Stomach (tissue), 19 donors: ENCODE measurements at places on chromosomes 16 and 17. TPM values are rescaled to one million over a fixed set of nuclear protein-coding genes. Genes with fewer than 3 reads are reported as not detected.

The CCL2 gene
- total RNA-seq: 29.9 TPM

The TBC1D3 gene
- not detected for total RNA-seq

GRCh38 chr16:62585041-62585545 is 548.9 kb upstream of the CDH8 start:
- H3K4me1 ChIP-seq: no peaks in the 10 kb centered on the region
- H3K4me3 ChIP-seq: no peak overlapping the region
- no peaks in the 10 kb centered on the region for H3K27me3 ChIP-seq
- no peak overlapping the region for H3K27ac ChIP-seq
- H3K36me3 ChIP-seq: no peaks in the 10 kb centered on the region

DNA sequence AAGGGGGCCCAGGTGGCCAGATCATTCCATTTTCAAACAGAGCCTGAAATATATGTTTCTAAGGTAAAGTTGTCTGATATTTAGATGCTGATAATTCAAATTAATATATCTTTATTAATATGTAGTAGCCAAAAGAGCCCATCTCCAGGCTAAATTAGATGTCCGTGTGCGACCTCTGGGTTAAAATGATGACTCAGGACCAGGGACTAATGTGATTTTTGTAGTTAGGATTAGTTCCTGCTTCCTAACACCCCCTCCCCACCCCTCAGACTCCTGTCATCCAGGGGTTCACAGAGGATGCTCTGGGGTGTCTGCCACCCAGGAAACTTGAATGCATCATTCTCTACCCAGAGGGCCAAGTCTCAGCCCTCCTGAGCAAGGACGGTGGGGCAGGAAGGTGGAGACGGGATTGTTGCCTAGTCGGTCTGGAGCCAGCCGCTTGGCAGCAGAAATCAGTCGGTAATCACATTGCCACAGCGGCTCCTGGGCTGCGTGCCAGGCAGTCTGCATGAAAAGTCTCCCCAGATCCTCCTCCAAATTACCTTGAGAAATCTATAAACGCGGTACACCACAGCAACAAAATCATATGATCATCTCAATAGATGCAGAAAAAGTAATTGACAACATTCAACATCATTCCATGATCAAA is 29.8 kb downstream of the CNGB1 start:
- peaks cover 30% of the 10 kb centered on the region for H3K4me1 ChIP-seq
- no peak overlapping the region for H3K27ac ChIP-seq
- H3K4me3 ChIP-seq: no peak overlapping the region
- no peaks in the 10 kb centered on the region for H3K36me3 ChIP-seq
- peaks cover 24% of the 10 kb centered on the region for H3K27me3 ChIP-seq
- DNase-seq: peak; percentile 94

DNA sequence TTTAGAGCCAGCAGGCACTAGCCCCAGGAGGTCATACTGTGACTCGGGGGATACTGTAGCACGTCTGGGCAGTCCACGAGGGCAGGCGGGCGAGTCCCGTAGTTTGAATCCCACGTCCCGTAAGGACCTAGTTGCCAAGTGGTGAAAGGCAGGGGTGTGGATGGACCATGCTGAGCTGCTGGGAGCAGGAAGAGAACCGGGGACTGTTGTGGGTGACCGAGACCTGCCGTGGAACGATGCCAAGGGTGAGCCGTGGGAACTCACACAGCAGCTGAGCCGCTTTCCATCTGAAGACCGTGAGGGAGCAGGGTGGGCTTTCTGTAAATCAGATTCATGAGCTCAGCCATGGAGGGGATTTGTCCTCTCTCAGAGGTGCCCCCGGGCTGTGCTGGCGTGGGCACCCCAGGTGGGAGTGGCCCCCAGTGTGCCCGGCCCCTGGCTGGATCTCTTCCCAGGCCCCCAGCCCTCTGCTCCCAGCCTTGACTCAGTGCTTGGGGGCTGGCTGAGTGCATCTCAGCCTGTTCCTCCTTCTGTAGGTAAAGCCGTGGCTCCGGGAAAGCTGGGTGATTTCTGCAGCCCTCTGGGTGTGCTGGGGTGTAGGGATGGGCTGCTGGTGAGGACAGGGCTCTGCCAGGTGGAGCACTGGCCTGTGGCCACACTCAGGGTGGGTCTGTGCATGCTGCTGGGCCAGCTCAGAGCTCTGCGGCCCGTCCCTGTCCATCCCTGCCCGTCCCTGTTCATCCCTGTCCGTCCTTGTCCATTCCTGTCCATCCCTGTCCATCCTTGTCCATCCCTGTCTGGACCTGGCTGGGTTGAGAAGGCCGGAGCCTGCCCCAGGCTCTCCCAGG is 13.6 kb downstream of the ASPSCR1 start:
- peaks cover 53% of the 10 kb centered on the region for H3K4me1 ChIP-seq
- peak overlapping the region; percentile 76 for H3K27ac ChIP-seq
- no peak for DNase-seq

GRCh38 chr16:1550069-1550468 is 16.6 kb downstream of the TMEM204 start:
- H3K27ac ChIP-seq: peak overlapping the region; percentile 84
- no peak overlapping the region for H3K4me3 ChIP-seq
- H3K4me1 ChIP-seq: peaks cover 22% of the 10 kb centered on the region
- DNase-seq: no peak
- H3K36me3 ChIP-seq: peaks cover 8% of the 10 kb centered on the region

DNA sequence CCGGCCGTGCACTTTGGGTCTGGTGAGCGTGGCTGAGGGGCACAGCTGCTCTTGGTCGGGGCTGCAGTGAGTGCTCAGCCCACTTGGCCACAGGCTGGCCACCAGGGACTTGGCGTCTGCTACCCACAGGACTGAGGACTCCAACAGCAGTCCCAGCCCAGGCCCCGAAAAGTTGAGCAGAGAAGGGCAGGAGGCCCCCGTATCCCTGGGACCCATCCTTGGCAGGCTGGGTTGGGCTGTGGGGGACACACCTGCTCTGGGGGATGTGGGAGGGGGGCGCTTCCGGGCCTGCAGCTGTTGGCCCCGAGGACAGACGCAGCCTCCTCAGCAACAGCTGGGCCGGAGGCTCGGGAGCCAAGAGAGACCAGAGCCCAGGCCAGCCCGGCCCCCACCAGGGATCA is 19.4 kb upstream of the SSTR5 start:
- H3K4me1 ChIP-seq: peaks cover 13% of the 10 kb centered on the region
- H3K27me3 ChIP-seq: peaks cover 99% of the 10 kb centered on the region
- DNase-seq: no peak
- H3K4me3 ChIP-seq: no peak overlapping the region
- H3K27ac ChIP-seq: no peak overlapping the region
- H3K36me3 ChIP-seq: no peaks in the 10 kb centered on the region

DNA sequence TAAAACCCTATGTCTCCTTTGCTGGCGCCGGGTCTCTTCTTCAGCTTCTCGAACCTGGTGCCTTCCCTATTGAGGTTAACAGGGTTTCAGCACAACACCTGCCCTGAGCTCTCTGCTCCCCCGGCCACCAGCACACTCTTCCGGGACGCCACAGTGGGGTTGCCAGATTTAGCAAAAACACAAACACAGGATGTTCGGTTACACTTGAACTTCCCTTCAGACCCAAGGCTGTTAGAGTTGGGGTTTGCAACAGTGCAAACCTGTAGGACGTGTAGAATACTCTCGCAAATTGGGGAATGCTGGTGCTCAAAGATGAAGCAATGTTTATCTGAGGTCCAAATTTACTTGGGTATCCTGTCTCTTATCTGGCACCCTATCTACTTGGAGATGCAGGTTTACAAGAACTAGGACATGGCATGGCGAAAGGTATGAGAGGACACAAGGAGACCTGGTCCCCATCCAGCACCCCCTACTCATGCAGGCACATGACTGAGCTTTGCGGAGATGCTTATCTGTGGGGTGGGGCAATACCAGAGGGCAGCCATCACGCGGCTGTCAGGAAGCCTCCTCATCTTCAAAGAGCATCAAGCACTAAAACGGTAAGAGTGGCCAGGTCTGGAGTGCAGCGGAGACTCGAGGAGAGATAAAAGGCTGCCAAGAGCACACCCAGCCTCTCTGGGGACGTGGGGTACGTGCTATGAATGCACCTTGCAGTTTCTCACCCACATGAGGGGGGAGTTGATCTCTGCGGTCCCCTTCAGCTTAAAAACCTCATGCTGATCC is 52.8 kb downstream of the SDK2 start:
- H3K27me3 ChIP-seq: no peaks in the 10 kb centered on the region
- peaks cover 4% of the 10 kb centered on the region for H3K4me1 ChIP-seq
- H3K36me3 ChIP-seq: no peaks in the 10 kb centered on the region
- DNase-seq: no peak
- H3K4me3 ChIP-seq: no peak overlapping the region
- no peak overlapping the region for H3K27ac ChIP-seq

GRCh38 chr17:28807925-28808634 is 34.5 kb downstream of the FAM222B start:
- H3K4me3 ChIP-seq: no peak overlapping the region
- no peak for DNase-seq
- H3K4me1 ChIP-seq: peaks cover 60% of the 10 kb centered on the region
- no peaks in the 10 kb centered on the region for H3K36me3 ChIP-seq

GRCh38 chr16:81350306-81350615 is 35.5 kb downstream of the GAN start:
- H3K27me3 ChIP-seq: no peaks in the 10 kb centered on the region
- no peak for DNase-seq
- H3K36me3 ChIP-seq: peaks cover 28% of the 10 kb centered on the region

- H3K4me3 ChIP-seq: no peak overlapping the region
- no peak for DNase-seq
- H3K4me1 ChIP-seq: no peaks in the 10 kb centered on the region
- H3K36me3 ChIP-seq: no peaks in the 10 kb centered on the region
- no peak overlapping the region for H3K27ac ChIP-seq
- no peaks in the 10 kb centered on the region for H3K27me3 ChIP-seq
Observed at GRCh38 chr17:56926704-56927103, 12.9 kb upstream of the TRIM25 start.

The PLCD3 gene
- total RNA-seq: 27.7 TPM

The ATP2A3 gene
- 212 TPM for total RNA-seq

DNA sequence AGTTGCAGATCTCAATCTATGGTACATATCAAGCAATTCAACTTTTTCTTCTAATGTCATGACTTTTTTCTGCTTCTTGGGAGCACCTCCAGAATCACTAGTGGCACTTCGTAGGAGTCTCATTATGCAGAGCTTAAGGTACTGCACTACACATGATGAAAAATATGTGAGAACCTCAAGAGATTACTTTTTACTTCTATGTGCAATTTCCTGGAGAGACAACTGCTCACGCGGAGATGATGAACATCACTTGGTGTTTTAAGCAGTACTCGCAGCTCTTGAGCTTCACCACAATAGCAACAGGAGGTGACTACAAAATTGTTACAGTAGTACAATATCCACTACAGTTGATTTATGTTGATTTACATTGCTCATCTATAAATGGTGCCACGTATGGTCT is 79.7 kb downstream of the MRTFB start:
- H3K27me3 ChIP-seq: no peaks in the 10 kb centered on the region
- H3K36me3 ChIP-seq: no peaks in the 10 kb centered on the region
- H3K27ac ChIP-seq: no peak overlapping the region
- no peak for DNase-seq

DNA sequence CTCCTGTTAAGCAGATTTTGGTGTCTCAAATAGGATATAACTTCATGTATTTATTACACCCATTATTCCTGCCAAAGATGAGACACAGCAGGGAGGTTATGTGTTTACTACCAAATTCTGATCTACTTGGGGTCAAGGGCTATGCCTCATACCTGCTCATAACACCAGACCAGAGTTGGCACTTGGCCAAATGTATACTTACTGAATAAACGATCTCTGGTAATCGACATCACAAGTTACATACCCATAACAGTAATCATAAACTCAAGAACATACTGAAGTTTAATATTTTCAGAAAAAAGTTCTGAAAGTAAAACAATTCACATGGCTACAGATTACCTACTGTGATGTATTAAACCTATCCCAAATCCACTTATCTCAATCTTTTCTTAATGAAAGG is 2.9 kb downstream of the TMEM170A start:
- H3K27me3 ChIP-seq: no peaks in the 10 kb centered on the region
- no peaks in the 10 kb centered on the region for H3K36me3 ChIP-seq
- H3K4me1 ChIP-seq: peaks cover 27% of the 10 kb centered on the region
- H3K4me3 ChIP-seq: no peak overlapping the region

DNA sequence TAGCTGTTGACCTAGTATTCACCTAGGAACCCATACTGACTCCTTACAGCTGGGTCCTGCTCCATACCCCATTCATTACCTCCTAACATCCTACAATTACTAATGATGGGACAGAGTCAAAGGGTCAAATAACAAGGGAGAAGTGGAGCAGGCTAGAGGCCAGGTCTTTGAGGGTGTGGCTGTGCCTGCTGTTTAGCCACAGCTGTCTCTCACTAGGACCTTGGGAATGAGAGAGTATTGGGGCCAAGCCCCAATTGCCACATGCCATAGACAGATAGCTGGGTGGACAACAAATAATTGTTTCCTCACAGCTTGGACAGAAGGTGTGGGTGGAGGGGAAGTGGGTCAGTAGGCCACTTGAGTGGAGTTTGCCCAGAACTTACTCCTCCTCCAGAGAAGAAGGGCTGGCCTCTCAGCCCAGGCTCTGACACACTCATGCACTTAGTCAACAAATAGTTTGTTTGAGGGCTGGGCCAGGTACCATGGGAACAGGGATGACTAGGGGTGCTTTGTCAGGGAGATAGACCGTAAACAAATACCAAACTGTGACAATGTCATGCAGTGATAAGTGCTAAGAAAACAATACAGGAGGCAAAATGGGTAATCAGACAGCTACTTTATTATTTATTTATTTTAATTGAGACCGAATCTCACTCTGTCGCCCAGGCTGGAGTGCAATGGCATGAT is 10.2 kb upstream of the CENPT start:
- H3K27me3 ChIP-seq: no peaks in the 10 kb centered on the region
- peaks cover 12% of the 10 kb centered on the region for H3K36me3 ChIP-seq
- peak overlapping the region; percentile 81 for H3K27ac ChIP-seq

DNA sequence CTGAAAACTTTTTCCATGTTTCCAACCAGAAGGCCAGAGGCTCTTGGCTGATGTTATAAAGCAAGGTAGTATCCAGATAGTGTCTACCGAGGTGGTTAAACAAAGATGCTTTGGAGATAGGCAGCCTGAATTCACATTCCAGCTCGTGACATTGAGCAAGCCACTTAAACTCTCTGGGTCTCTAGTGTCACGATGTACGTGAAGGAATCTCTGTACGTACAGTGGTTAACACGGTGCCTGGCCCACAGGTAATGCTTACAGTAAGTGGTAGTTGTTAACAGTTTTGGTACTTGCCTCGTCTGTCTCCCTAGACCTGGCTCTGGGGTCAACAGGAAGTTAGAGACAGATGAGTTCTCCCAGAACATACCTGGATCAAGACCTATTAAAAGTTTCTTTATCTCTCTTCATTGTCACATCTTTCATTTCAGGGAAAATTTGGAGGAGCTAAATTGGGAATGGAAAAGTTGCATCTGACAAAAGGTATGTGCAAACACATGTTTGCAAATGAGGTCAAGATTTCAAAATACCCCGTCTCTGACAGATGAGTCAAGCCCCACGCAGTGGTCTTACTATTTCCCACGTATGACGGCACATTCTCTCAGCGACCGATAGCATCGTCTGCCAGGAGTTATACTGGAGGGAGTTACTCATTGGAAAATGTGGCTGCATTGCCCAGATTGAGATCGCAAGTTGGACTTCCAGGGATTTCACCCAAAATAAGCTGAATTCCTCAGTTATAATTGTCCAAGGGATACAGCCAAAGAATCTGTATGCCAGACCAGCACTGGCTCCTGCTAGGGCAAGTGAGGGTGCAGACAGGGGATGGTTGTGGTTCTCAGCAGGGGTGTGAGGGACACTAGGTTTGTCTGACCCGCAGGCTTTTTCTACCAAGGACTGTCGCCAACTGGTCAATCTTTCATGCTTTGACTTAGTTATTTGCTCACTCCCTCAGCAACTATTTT is 18.9 kb upstream of the MYH10 start:
- no peaks in the 10 kb centered on the region for H3K36me3 ChIP-seq
- no peak overlapping the region for H3K4me3 ChIP-seq
- H3K27ac ChIP-seq: peak overlapping the region; percentile 15
- peaks cover 4% of the 10 kb centered on the region for H3K27me3 ChIP-seq
- no peaks in the 10 kb centered on the region for H3K4me1 ChIP-seq

GRCh38 chr17:35568561-35568960 is 7.9 kb upstream of the SLFN14 start:
- H3K4me3 ChIP-seq: peak overlapping the region; percentile 76
- H3K4me1 ChIP-seq: peaks cover 32% of the 10 kb centered on the region
- peaks cover 6% of the 10 kb centered on the region for H3K36me3 ChIP-seq
- H3K27ac ChIP-seq: peak overlapping the region; percentile 87
